ENCODE measurements at places on chromosomes 11 and 22.

- no peak for DNase-seq
Observed at GRCh38 chr11:90332415-90332814, 109.6 kb upstream of the CHORDC1 start.

- DNase-seq: no peak
Observed at GRCh38 chr11:93939084-93939760, 81.9 kb upstream of the HEPHL1 start.

DNA sequence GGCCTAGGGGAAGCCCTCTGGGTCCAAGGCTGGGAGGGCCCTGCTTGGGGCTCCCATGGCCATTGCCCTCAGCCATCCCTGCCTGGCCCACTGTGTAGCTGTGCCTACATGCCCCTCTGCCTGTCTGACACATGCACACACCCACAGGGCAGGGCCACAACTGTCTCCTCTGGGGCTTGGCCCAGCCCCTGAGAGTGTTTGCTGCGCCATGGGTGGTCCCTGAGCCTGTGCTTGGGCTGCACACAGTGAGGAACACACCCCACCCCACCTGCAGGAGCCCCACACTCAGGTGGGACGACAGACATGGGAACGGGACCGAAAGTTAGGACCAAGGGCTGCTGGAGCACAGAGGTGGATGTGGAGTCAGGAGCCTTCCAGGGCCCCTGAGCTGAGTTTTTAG is 489.5 kb downstream of the TBC1D22A start:
- no peak for DNase-seq

DNA sequence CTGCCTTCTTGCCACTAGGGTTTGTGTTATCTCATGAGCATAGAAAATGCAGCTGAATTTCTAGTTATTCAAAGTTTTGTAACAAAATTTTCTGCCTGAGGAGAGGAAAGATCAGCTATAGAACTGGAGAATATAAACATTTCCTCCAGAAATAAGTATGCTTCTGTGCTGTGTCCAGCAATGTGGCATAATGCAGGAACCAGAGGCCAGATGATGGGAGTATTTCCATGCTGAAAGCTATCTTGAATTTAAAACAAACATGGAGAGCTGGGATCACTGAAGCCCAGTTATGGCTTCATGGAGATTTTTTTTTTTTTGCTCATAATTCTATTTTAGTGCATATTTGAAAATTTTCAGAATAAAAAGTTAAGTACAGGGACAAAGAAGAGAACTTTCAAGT is 608.2 kb downstream of the SOX6 start:
- DNase-seq: no peak

Data from renal pelvis (tissue), 12 donors.